Tongue (tissue), 3 donors: ENCODE measurements at places on chromosomes 3 and 15.
A peak's percentile ranks its signal among the peaks of the same experiment; 100 is the strongest.

GRCh38 chr3:8491271-8492144 is 10.1 kb upstream of the LMCD1 start:
- DNase-seq, result no peak

GRCh38 chr3:46986782-46987310 is 7.4 kb downstream of the NBEAL2 start:
- DNase-seq, result no peak

- DNase-seq, result no peak
Measured at GRCh38 chr3:155179437-155179827, 99.3 kb downstream of the MME start.

GRCh38 chr15:45790325-45790943 is 155.6 kb downstream of the SQOR start:
- peak; percentile 43 for DNase-seq

DNA sequence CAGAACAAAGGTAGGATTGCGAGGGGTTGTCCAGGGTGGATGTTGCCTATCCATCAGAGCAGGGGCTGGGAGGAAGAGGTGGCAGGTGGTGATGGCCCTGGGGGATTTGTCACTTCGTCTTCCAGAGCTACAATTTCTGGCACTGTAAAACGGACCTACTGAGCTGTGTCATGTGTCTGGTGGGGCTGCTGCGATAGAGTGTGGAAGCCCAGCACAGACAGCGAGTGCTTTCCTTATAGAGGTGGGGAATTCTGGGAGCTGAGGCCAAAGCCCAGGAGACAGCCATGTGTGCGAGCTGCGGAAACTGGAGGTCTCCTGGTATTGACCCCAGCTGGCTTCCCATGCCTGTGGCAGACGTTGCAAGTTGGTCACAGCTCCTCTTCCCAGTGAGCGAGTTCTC is 61.2 kb upstream of the SEC22A start:
- no peak for DNase-seq

DNA sequence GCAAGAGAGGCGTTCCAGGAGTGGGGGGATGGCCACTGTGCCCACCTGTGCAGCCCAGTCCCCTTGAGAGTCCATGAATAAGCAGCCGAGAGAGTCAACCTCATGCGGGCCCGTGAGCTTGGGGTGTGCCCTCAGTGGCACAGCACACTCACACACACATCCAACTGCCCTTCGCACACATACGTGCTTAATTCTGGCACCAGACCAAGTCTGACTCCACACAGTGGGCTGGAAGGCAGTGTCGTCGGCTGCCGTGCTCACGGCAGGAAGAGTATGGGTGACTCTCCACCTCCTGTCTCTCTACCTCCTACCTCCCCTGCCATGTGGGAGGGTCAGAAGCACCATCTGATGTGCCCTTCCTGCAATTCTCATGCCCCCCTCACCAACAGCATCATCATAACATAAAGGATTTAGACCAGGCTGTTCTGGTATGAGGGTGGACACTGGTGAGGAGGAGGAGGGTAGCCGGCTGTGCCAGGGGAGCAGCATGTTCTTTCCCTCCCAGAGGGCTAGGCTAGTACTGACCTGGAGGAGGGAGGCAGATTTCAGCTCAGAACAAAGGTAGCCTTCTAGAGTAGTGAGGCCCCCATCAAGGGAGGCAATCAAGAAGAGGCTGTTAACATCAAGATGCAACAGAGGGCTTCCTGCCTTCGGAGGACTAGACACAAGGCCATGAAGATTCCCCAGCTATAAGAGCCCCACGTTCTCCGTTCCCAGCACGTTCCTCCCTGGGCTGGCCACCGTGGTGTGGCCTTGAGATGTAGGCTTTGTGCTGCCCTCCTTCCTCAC is 5.3 kb upstream of the STRA6 start:
- no peak for DNase-seq

- peak; percentile 11 for DNase-seq
Measured at GRCh38 chr3:74107451-74107850, 482.7 kb upstream of the PDZRN3 start.

DNA sequence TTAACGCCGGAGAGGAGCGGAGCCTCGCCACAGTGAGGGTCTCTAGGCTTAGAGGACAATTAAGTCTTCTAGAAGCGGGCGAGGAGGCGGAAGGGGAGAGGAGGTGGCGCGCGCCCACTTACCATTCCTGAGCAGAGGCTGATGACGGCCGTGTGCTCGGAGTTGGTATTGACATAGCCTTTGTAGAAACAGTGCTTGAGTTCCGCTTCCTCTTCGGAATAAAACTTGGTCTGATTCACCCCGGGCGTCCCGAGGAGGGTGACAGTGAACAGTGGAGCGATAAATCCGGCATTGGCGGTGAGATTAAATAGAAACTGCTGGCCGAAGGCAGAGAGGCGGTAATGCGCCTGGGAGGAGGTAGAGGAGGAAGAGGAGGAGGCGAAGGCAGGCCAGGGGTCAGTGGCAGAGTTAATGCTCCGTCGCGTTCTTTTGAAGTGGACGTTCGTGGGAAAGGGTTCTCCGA is 1.3 kb downstream of the ADAMTS9 start:
- DNase-seq, result no peak

GRCh38 chr3:138768125-138768524 is 66.6 kb downstream of the PIK3CB start:
- DNase-seq, result no peak

GRCh38 chr15:47663101-47663500 is 54.2 kb upstream of the SEMA6D start:
- DNase-seq, result peak; percentile 42

DNA sequence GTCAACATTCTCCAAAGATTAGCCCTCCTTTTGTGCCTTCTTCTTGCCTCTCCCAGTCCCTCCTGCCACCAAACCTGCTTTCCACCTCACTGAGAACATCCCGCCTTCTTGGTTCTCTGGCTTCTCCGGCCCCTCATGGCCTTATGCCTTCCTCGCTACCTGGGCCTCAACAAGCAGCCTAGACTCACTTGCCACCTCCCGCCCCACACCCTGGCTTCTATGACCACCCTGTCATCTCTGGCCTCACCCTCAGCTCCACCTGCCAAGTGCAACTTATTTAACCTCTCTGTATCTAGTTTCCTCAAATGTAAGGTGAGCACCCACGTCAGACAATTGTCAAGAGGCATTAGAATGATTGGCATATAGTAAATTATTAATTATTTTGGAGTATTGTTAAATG is 68.8 kb upstream of the MEX3B start:
- no peak for DNase-seq

- no peak for DNase-seq
Measured at GRCh38 chr15:69498987-69499386, 46.4 kb downstream of the RPLP1 start.

- DNase-seq, result no peak
Measured at GRCh38 chr15:81018197-81018596, 17.5 kb downstream of the TLNRD1 start.
